ENCODE measurements at places on chromosomes 1 and 21.

DNA sequence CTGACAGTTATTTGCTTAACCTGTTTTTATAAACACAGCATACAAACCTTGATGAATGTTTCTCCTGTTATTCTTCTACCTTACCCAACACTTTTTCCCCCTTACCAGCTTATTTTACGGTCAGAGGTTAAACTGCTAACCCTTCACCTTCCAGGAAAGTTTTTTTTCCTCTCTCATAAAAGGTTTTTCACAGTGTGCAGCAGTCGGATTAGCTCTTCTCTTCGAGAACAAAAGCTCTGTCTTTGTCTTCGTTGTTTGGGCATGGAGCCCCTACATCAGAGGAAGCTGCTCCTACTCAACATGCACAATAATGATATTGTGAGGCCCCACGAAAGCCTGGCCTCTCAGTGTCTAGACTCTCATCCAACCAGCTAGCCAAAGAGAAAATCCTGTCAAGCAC, 42.0 kb downstream of the DENND1B start:
- no peak for DNase-seq

- no peak for DNase-seq
Measured at GRCh38 chr1:222910699-222911098, 95.9 kb downstream of the DISP1 start.

- DNase-seq = no peak
Measured at GRCh38 chr1:114551400-114551799, 30.0 kb downstream of the BCAS2 start.

- DNase-seq = peak; percentile 41
Measured at GRCh38 chr1:59150577-59151386, 146.1 kb upstream of the FGGY start.

DNA sequence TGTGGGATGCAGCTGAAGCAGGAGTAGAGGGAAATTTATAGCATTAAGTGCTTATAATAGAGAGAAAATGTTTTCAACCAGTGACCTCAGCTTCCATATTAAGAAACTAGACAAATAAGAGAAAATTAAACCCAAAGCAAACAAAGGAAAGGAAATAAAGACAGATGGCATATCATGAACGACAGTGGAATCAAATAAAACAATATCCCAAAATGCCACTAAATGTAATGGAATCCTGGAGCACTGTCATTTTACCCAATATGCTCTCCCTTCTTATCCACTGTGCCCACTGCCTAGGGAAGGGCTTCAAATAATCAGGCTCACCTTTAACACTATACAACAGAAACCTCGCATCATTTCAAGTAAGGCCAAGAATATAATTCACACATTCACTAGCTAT, 12.4 kb upstream of the CCN1 start:
- no peak for DNase-seq

DNA sequence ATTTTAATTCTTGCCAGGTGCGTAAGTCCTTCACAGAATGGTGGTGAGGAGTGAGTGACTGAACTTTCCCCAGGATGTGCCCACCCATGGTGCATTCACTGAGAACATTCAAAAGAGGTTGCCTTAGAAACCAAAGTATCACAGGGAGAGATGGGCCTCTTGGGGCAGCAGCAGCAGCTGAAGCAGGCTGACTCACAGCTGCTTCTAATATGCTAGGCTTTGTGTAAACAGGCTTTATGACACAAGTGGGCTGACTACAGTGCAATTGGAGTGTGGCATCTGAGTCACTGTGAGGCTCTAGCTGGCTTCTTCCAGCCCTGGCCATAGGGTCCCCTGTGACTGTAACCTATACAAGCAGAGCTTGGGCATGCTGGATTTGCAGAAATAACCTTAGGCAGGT, 12.6 kb downstream of the PIGP start:
- peak; percentile 92 for DNase-seq

DNA sequence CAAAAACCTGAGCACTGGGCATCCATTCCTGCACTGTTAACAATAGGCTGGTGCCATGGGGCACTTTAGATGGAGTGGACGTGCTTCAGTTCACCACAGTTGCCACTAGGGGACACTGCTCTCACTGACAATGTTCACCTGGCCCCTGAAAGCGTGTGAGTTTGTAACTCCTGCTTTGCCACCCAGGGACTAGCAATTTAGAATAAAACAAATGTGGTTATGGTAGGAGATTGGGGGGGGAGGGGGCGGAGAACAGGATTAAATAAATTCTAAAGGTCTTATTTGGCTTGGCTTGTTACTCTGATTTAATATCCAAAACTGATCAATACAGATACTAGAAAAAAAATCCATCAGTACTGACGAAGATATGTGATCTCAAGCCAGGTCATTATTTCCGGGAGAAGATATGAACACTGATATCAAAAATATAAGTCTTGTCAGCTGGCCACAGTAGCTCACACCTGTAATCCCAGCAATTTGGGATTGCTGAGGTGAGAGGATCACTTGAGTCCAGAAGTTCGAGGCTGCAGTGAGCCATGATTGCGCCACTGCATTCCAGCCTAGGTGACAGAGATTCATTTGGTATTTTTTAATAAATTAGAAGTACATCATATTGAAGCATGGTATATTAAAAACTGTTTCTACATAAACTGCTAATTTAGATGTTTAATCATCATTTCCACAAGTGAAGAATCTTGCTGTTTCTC, 23.2 kb downstream of the INTS7 start:
- DNase-seq = peak; percentile 70

DNA sequence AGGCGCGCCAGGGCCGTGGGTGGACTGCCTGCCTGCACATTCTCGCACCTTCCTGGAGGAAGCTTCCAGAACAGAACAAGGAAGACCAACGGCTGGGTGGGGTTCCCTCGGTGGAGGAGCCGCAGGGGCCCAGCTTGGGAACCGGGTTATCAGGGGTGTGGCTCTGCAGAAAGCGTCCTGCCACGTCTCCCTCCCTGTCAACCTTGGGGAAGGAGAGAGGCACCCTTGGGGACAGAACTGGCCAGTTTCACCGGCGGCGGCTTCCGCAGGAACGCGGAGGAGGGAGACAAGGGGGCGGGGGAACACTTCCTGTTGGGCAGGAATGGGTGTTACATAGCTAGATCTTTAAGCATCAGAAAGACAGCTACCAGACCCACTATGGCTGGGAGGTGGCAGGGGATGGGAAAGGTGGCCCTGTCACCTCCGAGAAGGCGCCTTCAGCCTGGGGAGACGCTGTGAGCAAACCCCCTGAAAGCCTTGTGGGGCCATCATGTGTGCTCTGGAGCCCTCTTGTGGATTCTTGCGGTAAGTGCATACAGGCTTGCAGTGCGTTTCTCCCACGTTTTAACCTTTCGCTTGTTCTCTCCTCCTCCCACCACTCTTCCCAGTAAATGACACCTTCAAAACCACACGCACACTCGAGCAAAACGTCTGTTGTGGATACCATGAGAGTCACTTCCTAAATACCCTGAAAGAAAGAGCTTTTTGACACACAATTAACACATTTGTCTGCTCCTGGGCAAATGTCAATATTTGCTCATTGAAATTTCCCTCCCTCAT, 3.8 kb upstream of the PLEKHA6 start:
- DNase-seq = peak; percentile 74

DNA sequence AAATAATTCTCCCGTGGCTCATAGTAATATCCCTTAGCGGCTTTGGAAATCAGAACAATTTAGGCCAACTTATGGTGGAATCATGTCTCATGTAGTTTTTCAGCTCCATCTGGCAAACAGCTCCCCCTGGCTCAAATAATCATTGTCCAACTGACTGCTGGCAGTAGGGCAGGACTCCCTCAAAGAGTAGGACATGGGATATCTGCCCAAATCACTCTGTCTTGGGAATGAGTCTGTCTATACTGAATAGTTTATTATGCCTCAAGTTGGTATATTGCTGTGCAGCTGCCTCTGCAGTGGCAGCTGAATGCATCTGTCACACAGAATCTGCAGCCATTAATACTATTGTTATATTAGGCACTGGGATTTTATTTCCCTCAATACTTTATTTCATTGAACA, 255.7 kb downstream of the COL11A1 start:
- no peak for DNase-seq

DNA sequence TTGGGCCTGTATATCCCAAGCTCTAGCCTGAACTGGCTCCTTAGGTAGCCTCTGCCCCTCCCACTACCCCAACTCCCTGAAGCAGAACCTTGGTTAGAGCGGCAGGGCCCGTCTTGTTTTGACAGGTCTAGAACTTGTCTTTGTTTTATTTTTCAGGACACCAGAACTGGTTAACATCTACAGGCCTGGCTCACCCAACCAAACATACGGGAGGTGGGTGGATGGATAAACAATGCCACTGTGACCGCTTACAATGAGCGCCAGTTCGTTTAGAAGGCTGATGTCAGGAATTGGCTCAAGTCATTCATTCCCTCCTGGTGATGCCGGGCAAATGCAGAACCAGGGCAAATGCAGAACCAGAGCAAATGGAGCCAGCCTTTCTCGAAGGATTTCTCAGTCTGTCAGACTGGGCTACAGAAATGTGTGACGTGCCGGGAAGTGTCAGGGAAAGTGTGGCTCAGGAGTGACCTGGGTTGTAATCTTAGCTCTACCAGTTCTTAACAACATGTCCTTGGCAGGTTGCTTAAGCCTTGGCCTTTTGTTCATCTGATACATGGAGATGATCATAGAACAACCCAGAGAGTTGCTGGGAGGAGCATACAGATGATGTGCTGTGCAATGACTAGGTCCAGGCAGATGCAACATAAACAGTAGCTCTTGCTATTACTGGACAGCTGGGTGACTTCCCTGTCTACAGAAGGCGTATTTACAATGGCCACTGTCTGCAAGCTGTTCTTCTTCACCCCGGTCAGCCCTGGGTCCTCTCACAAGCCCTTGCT, 30.5 kb upstream of the BTG2 start:
- DNase-seq = no peak

DNA sequence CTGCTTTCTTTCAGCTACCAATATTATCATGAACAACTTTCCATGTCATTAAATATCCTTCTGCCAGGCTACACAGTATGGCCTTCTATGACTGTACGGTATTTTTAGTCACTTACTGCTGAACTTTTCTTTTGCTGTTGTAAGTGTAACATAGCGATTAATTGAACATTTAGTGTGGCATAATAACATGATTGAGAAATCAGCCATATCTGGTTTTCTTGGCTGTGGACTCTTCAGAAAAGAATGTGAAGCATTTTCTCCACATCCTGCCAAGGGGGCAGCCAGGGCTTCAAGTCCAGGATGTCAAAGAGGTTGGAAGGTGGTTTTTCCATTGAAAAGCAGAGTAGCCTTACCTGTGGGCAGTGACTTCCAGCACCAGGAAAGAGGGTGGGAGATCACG, 8.8 kb upstream of the AHCYL1 start:
- no peak for DNase-seq

- no peak for DNase-seq
Measured at GRCh38 chr21:15009837-15010363, 54.9 kb downstream of the NRIP1 start.

- DNase-seq = no peak
Measured at GRCh38 chr1:22111115-22111514, 31.8 kb downstream of the WNT4 start.

- no peak for DNase-seq
Measured at GRCh38 chr1:71438626-71439025, 357.8 kb upstream of the ZRANB2 start.

- no peak for DNase-seq
Measured at GRCh38 chr1:115255154-115255553, 82.9 kb downstream of the NGF start.

GRCh38 chr21:45974073-45975019, 7.2 kb upstream of the COL6A1 start:
- peak; percentile 78 for DNase-seq

- DNase-seq = no peak
Measured at GRCh38 chr1:23661887-23662286, 29.7 kb upstream of the RPL11 start.

- DNase-seq = no peak
Measured at GRCh38 chr21:26843933-26844257, 1.3 kb downstream of the ADAMTS1 start.

- no peak for DNase-seq
Measured at GRCh38 chr1:65480684-65481405, 60.4 kb downstream of the LEPR start.

DNA sequence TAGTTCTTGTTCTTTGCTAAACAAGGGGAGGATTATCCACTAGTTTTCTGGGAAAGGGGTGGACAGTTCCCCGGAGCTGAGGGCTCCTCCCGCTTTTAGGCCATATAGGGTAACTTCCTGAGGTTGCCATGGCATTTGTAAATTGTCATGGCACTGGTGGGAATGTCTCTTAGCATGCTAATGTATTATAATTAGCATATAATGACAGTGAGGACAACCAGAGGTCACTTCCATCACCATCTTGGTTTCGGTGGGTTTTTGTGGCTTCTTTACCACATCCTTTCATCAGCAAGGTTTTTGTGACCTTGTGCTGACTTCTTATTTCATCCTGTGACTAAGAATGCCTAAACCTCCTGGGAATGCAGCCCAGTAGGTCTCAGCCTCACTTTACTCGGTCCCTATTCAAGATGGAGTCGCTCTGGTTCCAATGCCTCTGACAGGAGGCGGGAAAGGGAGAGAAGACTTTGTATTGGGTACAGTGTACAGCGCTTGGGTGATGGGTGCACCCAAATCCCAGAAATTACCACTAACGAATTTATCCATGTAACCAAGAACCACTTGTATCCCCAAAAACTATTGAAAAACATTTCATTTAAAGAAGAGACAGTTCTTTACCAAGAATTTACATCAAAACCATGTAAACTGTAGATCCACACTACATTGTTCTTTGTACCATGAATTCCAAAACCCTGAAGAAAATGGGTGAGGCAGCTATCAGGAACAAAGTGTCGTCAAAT, 8.7 kb upstream of the SLC2A5 start:
- DNase-seq = no peak

- DNase-seq = peak; percentile 83
Measured at GRCh38 chr1:60281360-60281932, 207.9 kb upstream of the C1orf87 start.

- DNase-seq = peak; percentile 92
Measured at GRCh38 chr1:24390924-24391782, 22.4 kb downstream of the STPG1 start.
